NT2/D1 (cell line): ENCODE measurements at places on chromosomes 6 and 20.

DNA sequence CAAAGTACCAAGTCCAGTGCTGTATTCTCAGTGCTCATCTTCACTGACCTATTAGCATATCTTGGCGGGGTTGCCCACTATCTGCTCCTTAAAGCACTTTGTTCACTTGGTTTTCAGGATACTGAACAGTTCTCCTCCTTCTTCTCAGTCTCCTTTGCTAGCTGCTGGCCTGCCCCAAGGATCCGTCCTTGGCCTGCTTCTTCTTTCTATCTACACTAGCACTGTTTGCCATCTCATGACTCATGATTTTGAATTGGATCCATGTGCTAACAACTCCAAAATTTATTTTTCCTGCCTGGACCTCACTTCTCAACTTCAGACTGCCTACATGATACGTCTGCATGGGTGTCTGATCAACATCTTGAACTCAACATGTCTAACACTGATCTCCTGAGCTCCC lies 15.5 kb downstream of the TPD52L1 start:
- DNase-seq, result no peak

- no peak for DNase-seq
Observed at GRCh38 chr6:157754351-157754750, 68.7 kb upstream of the SNX9 start.

GRCh38 chr6:67541586-67541985 lies 1093.5 kb upstream of the ADGRB3 start:
- no peak for DNase-seq

GRCh38 chr6:4568138-4568537 lies 208.1 kb upstream of the CDYL start:
- DNase-seq, result no peak

GRCh38 chr6:150373260-150373701 lies 4.5 kb downstream of the IYD start:
- no peak for DNase-seq

DNA sequence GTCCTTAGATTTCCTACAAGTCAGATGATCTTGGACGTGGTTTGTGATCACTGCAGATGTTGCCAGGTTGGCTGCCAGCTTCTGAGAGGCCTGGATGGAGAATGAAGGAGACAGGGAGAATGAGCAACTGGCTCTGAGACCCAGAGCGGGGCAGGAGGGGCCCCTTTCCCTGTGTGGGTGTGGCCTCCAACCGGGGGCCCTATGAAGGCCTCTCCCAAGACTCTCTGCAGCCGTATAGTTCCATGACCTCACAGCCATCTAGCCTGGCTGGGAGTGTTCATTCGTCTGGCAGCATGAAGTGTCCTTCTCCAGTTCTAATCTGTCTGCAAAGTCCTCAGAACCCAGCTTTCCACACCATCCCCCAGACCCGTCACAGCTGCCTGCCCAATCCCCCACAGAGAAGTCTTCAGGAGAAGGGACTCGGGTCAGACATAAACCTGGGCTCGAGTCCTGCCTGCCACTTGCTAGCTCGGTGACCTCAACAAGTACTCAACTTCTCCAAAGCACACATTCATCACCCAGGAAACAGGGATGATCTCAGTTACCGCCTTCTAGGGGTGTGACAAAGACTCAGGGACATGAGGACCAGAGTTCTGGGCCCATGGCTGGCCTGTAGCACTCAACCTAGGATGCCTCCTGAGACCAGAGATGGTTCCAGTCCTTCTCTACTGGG lies 122.6 kb downstream of the EDN3 start:
- no peak for DNase-seq

DNA sequence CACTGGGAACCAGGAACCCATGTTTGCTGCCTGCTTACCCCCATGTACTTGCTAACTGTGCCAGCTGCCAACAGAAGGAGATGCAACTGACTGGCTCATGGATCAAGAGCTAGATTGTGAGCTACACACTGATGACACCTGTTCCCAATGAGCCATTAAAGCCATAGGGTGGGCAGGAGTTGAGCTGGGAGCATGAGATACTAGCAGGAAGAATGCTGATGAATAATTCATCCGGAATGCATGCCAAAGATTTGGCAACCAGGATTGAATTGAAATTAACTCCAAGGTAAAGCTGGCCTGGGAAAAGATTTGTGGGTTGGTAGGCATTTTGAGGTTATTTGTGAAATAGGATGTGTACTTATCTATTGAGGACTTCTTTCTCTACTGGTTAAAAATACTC lies 631.1 kb downstream of the KIF16B start:
- no peak for DNase-seq

DNA sequence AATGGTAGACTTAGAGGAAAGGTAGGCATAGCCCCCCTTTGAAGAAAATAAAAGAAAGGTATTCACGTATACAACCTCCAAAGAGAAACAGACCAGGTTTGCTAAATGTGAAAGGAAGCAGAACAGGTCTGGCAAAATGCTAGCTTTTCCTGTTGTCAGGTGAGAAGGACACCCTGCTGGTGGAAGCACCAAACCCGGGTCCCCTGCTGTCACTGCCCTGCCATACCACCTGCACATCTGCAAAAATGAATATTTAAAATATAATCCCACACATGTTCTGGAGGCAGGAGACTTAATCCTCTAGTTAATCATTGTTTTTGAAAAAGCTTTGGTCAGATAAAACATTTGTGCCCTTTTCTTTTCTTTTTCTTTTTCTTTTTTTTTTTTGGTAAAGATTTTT lies 48.9 kb upstream of the OLIG3 start:
- DNase-seq, result no peak

DNA sequence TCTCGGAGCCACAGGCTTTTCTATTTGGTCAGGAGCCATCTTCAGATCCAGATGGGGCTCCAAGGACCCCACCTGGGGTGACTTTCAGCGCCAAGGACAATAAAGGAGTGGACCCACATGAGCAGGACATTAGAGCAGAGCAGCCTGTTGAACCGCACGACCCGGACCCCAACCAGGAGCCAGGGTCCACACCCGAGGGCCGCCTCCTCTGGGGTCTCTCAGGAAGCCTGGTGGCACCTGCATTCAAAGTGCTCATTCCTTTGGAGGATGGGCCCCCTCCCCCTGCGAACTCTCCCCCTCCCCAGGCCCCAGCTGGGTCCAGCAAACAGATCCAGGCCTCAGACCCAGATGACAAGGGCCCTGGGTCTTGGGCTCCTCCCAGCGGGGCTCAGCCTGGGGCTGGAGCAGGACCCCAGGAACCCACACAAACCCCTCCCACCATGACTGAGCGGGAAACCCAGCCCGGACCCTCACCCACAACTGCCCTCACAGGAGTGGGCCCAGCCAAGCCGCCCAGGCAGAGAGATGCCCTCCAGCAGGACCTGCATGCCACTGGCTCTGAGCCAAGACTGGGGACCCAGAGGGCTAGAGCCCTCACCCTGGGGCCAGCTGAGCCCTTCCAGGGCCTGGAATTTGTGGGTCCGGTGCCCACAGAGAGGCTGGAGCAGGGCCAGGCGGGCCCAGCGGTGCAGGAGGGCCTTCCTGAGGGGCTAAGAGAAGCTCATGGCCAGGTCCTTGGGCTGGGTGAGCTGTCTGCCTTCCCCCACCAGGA lies 23.9 kb downstream of the RAB44 start:
- no peak for DNase-seq

DNA sequence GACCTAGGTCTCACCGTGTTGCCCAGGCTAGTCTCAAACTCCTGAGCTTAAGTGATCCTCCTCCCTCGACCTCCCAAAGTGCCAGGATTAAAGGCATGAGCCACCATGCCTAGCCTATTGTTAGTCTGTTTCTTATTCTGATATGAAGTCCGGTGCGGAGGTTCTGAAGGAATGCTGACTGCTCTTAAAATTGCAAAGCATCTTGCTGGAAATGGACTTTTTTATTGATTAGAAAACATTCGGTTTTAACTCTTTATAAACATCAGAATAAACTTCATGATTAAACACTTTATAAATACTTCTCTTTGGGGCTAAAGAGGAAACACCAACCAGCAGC lies 3.2 kb downstream of the TNFAIP3 start:
- DNase-seq, result no peak

DNA sequence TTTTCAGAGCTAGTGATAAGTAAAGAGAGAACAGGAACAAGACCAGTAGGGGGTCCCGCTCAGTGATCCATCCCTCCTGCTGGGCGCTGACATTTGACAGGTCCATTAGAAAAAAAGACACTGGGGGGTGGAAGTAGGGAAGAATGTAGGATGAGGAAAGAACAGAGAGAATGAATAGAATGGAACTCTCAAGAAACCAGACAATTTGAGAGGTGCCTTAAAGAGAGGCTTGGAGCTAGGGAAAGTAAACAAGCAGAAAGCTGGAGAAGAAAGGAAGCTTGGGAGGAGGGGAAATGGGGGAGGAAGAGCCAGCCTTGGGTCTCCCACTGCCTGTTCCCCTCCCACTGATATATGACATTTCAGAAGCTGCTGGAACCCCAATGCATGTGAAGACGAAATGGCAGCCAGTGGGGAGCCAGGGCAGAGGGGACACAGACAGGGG lies 8.4 kb downstream of the GABBR1 start:
- no peak for DNase-seq

DNA sequence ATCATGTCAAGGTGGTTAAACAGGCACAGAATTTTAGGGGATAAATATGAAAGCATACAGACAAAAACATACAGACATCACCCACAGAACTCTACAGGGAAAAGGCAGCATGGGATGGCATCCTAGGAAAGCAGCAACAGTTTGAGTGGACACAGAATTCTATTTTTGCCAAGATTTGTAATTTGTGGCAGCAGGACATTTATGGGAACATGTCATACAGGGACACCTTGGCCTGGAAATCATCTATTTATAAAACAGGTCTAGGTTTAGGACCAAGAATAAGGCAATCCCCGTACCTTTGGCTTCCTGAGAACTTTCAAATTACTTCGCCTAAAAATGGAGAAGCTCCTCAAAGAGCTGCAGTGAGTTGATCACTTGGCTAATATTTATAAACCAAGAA lies 17.5 kb downstream of the ARHGAP18 start:
- DNase-seq, result no peak

DNA sequence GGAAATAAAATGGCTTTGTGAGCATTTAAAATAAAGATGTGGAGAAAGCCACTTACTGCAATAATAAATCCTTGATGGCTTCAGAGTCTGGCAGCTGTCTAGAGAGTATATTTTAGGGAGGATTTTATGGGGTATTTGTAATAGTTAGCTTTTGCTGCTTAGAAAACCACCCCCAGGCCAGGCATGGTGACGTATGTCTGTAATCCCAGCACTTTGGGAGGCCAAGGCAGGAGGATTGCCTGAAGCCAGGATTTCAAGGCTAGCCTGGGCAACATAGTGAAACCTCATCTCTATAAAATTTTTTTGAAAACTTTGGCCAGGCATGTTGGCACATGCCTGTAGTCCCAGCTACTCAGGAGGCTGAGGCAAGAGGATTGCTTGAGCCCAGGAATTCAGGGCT lies 63.8 kb downstream of the ISM1 start:
- no peak for DNase-seq

GRCh38 chr6:43899830-43900229 lies 129.8 kb downstream of the VEGFA start:
- DNase-seq, result no peak

- no peak for DNase-seq
Observed at GRCh38 chr6:101818051-101818450, 424.5 kb downstream of the GRIK2 start.

GRCh38 chr6:154806804-154807203 lies 73.6 kb downstream of the SCAF8 start:
- DNase-seq, result no peak

DNA sequence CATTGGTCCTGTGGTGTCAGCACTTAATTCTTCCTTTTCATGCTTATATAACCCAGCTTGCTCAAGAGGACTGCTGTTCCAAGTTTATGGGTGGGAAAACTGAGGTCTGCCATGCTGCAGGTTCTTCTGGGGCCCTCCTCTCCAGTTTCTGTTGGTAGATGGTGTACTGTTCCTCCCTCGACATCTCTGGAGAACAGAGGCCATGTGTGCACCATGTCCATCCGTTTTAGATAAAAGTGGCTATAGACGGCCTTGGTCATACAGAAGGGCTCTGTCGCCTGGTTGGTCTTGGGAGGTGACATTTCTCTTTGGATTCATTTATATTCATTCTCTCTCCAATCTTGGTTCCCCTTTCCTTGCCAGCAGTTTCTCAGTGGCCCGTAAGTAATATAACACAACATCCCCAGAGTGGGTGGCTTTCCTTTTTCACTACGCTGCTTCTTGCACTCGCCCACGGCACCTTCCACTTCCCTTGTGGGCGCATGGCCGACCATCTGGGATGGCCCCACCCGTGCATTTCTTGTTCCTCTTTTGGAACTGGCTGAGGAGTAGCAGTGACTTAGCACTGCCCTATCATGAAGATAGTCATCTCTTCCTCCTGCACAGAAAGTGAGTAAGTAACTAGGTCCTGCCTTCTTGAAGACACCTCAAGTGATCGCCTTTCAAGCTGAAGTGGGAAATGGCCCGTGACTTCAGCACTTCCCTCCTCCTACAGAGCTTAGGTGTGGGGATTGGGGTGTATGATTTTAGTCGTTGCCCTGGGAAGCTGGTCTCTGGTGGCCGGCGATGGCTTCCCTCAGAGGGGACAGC lies 94.2 kb downstream of the RREB1 start:
- no peak for DNase-seq

- DNase-seq, result no peak
Observed at GRCh38 chr6:107820338-107821261, 3.5 kb downstream of the SCML4 start.

DNA sequence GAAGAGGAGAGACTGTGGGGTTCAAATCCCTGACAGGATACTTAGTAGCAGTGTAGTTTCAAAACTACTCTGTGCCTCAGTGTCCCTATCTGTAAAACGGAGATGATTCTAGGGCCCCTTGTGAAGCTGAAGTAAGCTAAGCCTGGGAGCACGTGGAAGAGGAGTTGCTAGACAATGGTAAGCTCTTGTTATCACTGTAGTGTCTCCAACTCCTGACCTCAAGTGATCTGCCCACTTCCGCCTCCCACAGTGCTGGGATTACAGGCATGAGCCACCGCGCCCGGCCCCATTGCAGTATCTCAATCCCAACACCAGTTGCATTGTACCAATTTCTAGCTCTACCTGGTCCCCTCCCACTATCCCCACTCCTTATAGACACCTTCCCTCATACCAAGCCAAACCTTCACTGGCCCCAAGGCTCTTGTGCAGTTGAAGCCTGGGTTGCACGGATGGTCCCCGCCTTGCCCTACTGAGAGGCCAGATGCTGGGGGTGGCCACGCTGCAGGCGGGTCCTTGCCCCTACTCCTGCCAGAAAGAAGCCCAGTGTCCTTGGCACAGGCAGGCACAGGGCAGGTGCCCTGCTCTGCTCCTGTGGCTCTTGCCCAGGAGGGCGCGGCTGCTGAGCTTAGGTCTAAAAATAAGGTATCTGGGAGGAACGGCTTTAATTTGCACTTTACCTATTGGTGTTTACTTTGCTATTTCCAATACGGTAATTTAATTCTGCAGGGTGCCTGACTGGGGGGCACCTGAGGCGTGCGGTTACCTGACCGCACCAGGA lies 118.1 kb downstream of the VEGFA start:
- no peak for DNase-seq

GRCh38 chr6:75268121-75268987 lies 16.2 kb downstream of the TMEM30A start:
- DNase-seq, result no peak

DNA sequence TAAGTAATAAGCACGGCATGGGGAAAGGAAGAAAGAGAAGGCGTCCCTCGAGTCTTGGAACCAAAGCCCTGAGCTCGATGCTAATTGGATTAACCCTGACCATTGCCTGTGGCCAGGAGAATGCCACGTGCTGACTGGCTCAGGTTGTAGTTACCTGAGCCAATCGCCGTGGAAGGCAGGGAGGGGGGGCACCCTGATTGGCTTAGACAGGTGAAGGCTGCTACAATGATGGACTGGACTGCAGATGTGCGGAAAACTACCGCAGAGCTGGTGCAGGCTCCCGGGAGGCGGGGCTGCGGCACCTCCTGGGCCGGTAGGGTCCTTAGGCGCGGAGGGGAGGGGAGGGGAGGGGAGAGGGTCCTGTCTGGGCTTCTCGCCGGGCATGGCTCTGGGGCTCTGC lies 121.3 kb downstream of the TFAP2C start:
- DNase-seq, result no peak

GRCh38 chr6:157980288-157981131 lies 1.2 kb upstream of the SYNJ2 start:
- no peak for DNase-seq
